T-helper 22 cell (primary cell): ENCODE measurements at places on chromosomes 7 and 10.

- DNase-seq, result no peak
Observed at GRCh38 chr7:129055294-129055816, 444 bp upstream of the TNPO3 start.

- DNase-seq, result no peak
Observed at GRCh38 chr10:102951316-102951715, 33.2 kb downstream of the CNNM2 start.

DNA sequence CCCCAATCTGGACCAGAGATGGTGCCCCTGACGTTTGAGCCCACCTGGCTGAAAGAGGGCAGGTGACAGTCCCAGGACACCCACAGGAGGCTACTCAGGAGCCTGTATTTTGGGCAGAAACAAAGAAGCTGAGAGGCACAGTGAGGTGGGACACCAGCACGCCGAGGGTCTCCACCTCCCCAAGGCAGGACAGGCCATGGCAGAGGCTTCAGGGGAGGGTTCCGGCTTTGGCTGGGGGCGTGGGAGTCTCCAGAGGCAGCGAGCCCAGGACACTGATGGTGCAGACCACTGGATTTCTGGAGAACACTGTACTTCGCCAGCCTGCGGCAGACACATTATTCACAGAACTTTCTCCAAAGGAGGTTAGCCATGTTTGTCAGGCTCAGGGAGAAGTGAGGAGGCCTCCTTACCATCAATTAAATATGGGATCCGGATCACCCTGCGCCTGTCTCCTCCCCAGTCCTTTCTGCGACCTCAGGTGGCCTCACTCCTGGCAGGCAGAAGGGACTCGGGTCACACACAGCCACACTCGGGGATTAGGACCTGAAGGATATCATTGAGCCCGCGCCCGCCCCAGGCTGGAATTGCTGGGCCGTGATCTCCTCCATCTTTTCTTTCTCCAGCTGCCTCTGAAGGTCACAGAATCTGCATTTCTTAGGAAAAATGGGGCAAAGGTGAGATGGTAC lies 98.3 kb downstream of the MKI67 start:
- DNase-seq, result no peak

GRCh38 chr10:12018438-12019282 lies 23.9 kb downstream of the UPF2 start:
- no peak for DNase-seq

DNA sequence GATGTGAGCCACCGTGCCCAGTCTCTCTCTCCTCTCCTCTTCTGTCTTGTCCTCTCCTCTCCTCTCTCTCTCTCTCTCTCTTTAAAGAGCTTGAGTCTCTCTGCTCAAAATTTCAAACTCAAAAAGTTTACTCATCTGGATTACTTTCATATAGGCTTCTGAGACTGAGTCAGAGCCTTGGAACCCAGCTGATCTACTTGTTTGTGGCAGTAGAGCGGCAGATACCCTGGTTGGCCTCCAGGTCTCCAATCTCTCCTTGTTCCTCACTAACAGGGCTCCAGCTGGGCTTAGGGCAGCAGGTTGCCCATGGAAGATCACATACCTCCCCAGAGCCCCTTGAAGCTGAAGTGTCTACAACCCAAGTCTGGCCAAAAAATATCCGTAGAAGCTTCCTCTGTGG lies 51.0 kb downstream of the HHEX start:
- no peak for DNase-seq

- no peak for DNase-seq
Observed at GRCh38 chr10:7890781-7891180, 72.5 kb downstream of the TAF3 start.

DNA sequence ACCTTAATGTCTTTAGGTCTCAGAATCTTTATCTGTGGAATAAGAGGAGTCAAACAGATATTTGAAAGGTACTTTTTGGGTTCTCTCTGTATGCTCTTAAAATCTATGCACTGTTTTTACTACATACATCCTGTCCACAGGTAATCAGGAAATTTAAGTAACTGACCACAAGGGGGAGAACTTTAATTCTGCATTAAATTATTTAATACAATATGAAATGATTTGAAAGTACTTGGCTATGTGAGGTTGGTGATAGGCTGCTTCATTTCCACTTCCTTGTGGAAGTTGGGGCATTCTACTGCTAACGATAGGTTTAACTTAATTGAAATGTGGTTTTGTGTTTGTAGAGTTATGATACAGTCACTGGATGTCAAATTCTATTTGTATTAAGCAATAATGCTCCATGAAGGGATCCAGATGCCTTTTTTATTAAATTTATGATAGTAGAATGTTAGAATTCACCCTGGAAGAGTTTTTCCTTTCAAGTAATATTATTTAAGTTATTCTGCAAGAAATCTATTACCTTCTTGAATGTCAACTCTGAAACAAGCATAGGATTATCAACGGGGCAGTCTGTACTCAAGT lies 6.0 kb downstream of the TEX47 start:
- DNase-seq, result no peak

- DNase-seq, result no peak
Observed at GRCh38 chr10:11074536-11075267, 57.0 kb downstream of the CELF2 start.

DNA sequence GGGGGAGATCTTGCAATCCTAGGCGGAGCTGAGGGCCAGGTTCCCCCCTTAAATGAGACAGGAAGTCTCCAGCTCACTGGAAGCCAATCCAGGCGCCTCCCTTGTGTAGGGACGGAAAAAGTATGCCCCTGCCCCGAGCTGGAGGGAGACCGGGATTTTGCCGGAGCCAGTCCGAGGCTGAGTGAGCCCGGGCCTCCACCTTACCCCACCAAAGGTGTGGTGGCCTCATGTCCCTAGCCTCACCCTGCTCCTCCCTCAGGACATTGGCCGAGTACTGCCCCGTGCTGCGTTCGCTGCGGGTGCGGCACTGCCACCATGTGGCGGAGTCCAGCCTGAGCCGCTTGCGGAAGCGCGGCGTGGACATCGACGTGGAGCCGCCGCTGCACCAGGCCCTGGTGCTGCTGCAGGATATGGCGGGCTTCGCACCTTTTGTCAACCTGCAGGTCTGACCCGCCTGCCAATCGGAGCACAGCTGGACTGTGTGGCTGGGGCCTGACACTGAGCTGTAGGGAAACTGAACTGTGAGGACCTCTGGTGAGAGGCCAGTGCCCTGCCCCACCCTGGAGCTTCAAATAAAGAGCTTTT lies 2.0 kb downstream of the FBXL15 start:
- no peak for DNase-seq

DNA sequence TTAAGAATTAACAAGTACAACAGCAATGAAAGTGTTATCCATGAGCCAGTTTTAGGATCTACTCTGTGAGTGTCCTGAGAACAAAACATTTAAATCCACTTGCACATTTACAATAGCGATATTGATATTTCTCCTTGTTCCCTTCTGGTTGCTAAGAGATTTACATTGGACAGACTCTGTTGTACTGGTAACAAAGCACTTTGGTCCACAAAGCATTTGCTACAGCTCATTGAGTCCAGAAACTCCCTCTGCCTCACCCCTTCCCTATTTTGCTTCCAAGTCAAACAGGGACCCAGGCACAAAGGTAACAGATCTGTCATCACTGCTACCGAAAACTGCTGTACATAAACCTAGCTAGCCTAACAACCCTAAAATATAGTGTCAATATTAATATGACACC lies 2.1 kb downstream of the ANK3 start:
- no peak for DNase-seq
